ENCODE measurements at places on chromosomes 6 and 20.

- DNase-seq, result no peak
Measured at GRCh38 chr20:17797161-17797560, 97.4 kb downstream of the BANF2 start.

DNA sequence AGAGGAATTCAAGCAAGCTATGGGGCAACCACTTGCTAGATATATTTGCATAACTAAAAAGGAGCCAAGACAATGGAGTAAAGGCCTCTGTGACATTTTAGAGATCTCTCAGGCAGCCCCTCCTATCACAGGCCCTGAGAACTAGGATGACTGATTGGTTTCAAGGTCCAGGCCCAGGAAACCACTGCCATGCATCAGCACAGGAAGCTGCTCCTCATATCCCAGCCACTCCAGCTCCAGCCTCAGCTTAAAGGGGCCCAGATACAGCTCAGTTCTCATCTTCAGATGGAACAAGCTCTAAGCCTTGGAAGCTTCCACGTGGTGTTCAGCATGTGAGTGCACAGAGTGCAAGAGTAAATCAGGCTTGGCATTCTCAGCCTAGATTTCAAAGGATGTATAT is 21.1 kb upstream of the THBS2 start:
- no peak for DNase-seq

DNA sequence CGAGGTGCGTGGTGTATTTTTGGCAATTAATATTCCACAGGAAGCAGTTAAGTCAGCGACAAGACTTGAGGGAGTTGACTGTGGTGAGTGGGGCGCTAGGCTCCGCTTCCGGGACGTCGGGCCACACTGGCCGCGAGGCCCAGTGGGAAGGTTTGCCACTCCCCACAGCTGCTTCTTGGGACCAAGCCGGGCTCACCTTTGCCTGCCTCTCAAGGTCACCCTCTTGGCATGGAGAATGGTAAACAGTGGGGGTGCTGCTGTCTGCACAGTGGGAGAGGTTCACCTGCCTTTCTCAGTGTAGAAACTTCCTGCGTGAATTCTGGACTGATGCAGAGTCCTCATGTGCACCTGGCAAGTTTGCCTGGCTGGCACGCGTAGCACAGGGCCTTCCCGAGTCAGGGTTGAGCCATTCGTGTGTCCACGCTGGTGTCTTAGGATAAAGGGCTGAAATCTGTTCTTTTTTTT is 6.4 kb downstream of the OSBPL2 start:
- no peak for DNase-seq

GRCh38 chr6:389622-390021 is 1.9 kb upstream of the IRF4 start:
- no peak for DNase-seq

GRCh38 chr6:29325777-29326176 is 24.3 kb downstream of the OR14J1 start:
- no peak for DNase-seq

GRCh38 chr20:51322164-51322707 is 220.3 kb downstream of the NFATC2 start:
- no peak for DNase-seq

DNA sequence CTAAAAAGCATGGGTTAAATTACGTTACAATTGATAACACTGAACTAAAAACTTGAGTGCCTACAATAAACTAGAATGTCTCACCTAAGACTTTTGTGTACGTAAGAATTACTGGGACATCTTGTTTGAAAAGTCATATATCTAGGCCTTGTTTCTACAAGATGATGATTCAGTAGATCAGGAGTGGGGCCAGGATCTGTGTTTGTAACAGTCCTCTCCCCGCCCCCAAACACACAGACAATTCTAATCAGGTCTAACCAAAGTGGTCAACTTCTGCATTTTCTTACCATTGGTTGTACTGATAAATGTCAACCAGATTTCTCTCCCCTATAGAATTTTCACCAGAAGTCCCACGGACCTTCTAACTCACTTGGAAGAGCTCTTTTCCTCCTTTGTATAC is 56.9 kb downstream of the RAMACL start:
- no peak for DNase-seq

DNA sequence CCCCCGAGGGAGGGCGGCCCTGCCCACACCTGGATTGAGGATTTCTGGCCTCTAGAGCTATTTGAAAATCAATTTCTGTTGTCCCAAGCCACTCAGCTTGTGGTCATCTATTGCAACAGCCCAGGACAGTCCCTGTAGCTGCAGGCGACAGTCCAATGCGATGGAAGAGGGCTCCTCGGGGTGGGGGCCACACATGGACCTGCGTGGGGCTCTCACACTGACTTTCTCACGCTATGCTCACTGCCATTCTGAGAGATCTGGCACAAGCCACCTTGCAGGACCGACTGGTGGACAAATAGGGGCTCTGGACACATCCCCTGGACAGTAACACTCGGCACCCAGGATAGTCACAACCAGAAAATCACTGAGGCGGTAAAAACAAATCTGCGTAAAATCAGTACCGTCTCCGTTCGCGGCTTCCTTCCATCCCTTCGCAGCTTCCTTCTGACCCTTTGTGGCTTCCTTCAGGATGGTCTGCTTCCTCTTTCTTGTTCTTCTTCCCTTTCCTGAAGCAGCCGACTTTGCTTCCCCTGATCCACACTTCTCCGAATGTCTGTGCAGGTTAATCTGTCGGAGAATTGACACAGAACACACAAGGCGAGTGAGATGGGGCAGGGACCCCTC is 21.8 kb downstream of the CTCFL start:
- no peak for DNase-seq

DNA sequence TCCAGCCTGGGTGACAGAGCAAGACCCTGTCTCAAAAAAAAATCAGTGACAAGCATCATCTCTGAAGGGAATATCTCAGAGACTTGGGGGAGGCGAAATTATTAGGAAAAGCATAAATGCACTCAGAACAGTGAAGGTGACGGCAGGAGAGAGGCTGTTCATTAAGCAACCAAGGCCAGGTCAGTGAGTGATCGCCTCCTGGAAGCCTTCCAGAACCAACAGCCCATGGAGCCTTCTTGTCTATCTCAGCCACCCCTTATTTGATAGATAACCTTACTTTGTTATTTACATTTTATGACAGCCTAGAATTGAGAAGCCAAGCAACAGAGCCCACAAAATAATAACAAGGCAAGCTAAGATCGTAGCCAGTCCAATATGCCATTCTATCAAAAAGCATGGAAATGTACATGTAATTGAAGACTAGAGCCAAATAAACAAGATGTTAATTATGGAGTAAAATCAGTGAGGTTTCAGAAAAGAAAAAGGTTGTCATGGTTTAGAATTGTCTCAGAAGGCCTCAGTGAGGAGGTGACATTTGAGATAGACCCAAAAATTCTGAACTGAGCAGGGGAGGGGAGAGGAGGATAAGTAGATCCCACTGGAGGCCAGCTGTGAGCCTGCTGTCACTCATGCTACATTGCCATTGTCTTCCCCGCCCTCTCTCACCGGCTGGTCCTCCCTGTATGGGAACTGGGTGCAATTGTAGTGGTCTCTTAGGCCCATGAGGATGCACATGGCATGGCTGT is 17.8 kb downstream of the BNIP5 start:
- DNase-seq, result no peak

DNA sequence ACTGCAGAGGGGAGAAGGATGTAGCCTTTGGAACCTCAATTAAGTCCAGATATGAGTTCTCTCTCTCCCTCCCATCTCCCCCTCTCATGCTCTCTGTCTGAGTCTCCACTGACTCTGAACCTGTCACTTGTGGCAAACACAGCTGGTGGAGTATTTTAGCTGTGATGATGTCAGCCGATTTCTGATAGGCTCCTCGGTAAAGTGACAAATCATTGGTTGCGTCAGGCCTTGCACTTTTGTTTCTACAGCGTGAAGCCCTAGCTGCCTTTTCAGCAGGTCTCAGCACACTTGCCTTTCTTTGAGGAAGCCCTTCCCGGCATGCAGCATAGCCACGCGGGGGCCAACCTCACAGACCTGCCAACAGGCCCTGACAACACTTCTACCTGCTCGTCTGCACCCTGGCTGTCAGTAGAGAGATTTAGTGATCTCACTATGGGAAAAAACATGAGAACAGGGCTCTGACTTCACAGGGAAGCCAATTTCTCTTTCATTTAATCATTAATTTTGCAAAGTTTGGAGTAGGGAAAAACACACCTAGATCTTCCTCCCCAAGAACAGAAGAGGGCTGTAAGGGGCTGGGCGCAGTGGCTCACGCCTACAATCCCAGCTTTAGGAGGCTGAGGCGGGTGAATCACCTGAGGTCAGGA is 84.4 kb downstream of the GMPR start:
- DNase-seq, result peak; percentile 65

- DNase-seq, result no peak
Measured at GRCh38 chr20:36663031-36663430, 17.0 kb upstream of the SLA2 start.

- DNase-seq, result no peak
Measured at GRCh38 chr6:6816716-6817115, 228.2 kb downstream of the LY86 start.

DNA sequence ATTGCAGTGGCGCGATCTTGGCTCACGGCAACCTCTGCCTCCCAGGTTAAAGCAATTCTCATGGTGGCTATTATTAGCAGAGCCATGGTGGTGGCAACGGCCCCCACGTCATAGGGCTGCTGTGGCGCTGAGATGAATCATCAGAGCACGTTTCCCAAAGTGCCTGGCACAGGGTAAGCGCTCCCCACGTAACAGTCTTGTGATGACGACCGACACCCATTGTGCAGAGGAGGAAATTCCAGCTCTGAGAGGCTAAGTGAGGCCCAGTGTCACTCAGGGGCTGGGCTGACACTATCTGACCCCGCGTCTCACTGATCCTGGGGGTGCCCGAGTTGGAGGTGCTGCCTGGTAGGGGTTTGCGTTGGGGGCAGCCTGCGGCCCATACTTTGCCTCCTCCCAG is 16.2 kb downstream of the SUN5 start:
- peak; percentile 30 for DNase-seq

Measured in caudate nucleus (tissue), 63 donors.